ENCODE measurements at places on chromosomes 2 and 18. TPM values are rescaled to one million over a fixed set of nuclear protein-coding genes. Genes with fewer than 3 reads are reported as not detected.
A peak's percentile ranks its signal among the peaks of the same experiment; 100 is the strongest.

The ASIC4 gene
- total RNA-seq = not detected

The WNT10A gene
- total RNA-seq = 2.5 TPM

The IFIH1 gene
- total RNA-seq = 12.3 TPM

The PTPN4 gene
- total RNA-seq = 31.7 TPM

DNA sequence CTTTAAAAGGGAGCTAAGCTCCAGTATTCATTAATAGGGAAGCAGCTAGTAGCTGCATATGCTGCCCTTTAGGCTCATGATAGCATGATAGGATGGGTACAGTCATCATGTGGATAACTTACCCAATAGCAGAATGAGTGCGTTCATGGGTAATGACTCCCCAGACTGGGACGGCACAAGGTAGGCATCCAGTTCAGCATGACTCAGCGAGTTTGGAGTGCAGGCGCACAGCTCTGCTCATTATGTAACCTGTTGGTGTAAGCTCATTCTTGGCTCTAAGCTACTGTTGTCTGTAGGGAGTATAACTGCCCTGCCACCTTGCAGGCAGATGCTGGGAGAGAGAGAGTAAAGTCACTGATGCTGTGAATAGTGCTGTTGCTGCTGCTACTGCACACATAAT lies 209.2 kb upstream of the SYT4 start:
- no peak overlapping the region for H3K27ac ChIP-seq
- no peaks in the 10 kb centered on the region for H3K27me3 ChIP-seq

GRCh38 chr2:21515903-21516302 lies 392.1 kb downstream of the TDRD15 start:
- H3K27ac ChIP-seq = no peak overlapping the region
- H3K4me3 ChIP-seq = no peak overlapping the region

The SCTR gene
- not detected for total RNA-seq

- H3K4me1 ChIP-seq = no peaks in the 10 kb centered on the region
- no peak overlapping the region for H3K27ac ChIP-seq
- H3K4me3 ChIP-seq = no peak overlapping the region
- H3K36me3 ChIP-seq = no peaks in the 10 kb centered on the region
- no peak for DNase-seq
Observed at GRCh38 chr2:51899643-51900042, 867.7 kb upstream of the NRXN1 start.

GRCh38 chr2:231342061-231342711 lies 53.3 kb upstream of the B3GNT7 start:
- no peaks in the 10 kb centered on the region for H3K4me1 ChIP-seq
- H3K4me3 ChIP-seq = no peak overlapping the region
- H3K36me3 ChIP-seq = no peaks in the 10 kb centered on the region
- DNase-seq = no peak

DNA sequence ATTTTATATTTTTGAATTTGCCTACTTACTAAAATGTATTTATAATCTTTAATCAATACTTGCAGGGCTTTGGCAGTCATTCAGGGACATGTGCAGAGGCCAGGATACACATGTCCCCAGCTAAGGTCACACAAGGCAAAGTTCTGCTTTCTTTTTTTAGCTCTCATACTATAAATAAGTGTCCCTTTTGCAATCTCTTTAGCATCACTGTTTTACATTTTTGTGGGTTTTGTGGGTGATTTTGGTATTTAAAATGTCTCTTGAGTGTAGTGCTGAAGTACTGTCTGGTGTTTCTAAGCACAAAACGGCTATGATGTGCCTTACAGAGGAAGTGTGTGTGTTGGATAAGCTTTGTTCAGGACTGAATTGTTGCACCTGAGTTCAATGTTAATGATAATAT lies 309.0 kb upstream of the GULP1 start:
- H3K4me1 ChIP-seq = no peaks in the 10 kb centered on the region
- H3K27me3 ChIP-seq = no peaks in the 10 kb centered on the region
- DNase-seq = no peak
- H3K4me3 ChIP-seq = no peak overlapping the region
- no peak overlapping the region for H3K27ac ChIP-seq

DNA sequence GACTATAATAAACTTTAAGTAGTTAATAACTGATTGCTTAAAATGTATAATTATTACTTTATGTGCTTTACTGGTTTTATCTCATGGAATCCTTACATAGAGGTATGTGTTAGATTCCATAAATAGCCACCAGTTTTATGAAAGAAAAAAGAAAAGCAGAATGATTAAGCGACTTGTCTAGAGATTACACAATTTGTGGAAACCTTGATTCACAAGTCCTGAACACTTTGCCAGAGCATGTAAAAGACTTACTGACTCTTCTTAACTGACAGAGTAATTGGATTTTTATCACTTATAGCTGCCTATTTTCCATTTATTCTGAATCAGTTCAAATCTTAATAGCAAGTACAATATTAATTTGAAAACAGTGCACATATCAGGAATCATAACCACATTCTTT lies 448.7 kb upstream of the NETO1 start:
- H3K27me3 ChIP-seq = no peaks in the 10 kb centered on the region
- no peak overlapping the region for H3K4me3 ChIP-seq
- H3K36me3 ChIP-seq = no peaks in the 10 kb centered on the region
- DNase-seq = no peak

The GPATCH11 gene
- total RNA-seq = 6.1 TPM

DNA sequence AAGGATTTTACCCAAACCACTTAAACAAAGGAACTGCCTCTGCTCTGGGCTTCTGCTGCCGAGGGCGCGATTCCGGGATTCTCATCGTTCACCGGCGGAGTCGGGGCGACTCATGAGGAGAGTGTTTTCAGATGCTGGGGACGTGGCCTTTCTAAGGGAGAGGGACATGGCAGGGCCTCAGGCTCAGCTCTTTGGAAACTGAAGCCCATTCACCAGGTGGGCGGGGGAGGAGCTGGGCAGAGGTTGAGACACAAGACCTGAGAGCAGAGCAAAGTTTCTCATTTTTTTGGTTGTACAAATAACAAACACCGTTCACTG lies 29.8 kb downstream of the NFATC1 start:
- DNase-seq = no peak
- no peak overlapping the region for H3K4me3 ChIP-seq
- H3K27me3 ChIP-seq = no peaks in the 10 kb centered on the region
- peaks cover 7% of the 10 kb centered on the region for H3K4me1 ChIP-seq
- no peaks in the 10 kb centered on the region for H3K36me3 ChIP-seq

GRCh38 chr2:40087434-40087833 lies 308.4 kb upstream of the THUMPD2 start:
- no peaks in the 10 kb centered on the region for H3K4me1 ChIP-seq
- H3K27ac ChIP-seq = no peak overlapping the region
- H3K27me3 ChIP-seq = no peaks in the 10 kb centered on the region
- H3K36me3 ChIP-seq = no peaks in the 10 kb centered on the region

DNA sequence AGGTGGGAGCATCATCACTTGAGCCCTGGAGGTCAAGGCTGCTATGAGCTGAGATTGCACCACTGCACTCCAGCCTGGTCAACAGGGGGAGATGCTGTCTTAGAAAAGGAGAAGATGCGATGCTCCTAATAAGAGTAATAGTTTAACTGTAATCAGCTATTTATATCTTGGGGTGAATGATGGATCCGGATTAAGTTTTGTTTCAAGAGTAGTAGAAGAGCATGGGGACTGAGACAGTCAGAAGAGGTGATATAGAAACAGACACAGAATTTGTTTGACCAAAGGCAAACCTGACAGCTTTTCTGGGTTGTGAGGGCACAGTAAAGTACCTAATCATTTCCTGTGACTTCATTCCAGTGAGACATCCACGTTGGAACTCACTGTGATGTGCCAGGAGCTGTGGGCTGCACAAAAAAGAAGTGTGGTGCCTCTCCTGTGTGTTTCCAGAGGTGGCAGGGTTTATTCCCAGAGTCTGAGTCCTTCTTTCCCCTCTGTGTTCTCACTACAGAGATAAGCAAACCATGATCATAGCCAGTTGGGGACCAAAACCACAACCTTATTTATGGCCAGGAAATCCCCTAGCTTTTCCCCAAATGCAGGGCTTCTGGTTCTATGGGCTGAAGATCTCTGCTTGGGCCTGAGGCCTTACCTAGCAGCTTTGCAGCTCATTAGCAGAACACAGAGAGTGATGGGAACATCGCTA lies 113.7 kb downstream of the XRCC5 start:
- DNase-seq = peak; percentile 60
- no peaks in the 10 kb centered on the region for H3K36me3 ChIP-seq
- no peak overlapping the region for H3K4me3 ChIP-seq
- no peak overlapping the region for H3K27ac ChIP-seq

DNA sequence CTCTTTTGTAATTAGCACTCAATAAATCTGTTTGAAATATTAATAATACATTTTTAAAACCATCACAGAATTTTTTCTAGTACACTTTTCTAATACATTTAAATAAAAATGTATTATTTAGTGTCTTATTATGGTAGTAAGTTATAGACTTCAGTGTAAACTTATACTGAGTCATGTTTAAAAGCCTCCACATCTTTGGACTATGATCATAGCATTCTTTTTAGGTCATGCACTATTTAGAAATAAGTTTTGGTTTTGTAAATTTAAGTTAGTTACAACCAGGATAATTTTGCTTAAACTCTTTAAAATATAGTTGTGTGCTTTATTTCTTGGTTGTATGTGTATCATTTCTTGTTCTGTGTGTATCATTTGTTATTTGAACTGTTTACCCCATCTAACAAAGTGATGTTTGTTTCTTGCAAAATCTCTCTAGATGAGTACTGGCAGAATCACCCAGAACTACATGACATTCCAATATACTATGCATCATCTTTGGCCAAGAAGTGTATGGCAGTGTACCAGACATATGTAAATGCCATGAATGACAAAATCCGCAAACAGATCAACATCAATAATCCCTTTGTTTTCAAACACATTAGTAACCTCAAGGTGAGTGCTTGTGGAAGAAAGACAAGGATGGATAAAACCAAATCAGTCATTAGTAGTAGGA lies 16.7 kb downstream of the CPSF3 start:
- no peak overlapping the region for H3K27ac ChIP-seq
- no peak for DNase-seq
- H3K36me3 ChIP-seq = peaks cover 4% of the 10 kb centered on the region
- no peaks in the 10 kb centered on the region for H3K27me3 ChIP-seq

The CCDC85A gene
- total RNA-seq = 4.7 TPM

GRCh38 chr2:46098621-46099062 lies 198.6 kb upstream of the EPAS1 start:
- peak overlapping the region; percentile 78 for H3K27ac ChIP-seq
- no peak overlapping the region for H3K4me3 ChIP-seq
- DNase-seq = no peak
- no peaks in the 10 kb centered on the region for H3K36me3 ChIP-seq

The KCNS3 gene
- total RNA-seq = 20.1 TPM

DNA sequence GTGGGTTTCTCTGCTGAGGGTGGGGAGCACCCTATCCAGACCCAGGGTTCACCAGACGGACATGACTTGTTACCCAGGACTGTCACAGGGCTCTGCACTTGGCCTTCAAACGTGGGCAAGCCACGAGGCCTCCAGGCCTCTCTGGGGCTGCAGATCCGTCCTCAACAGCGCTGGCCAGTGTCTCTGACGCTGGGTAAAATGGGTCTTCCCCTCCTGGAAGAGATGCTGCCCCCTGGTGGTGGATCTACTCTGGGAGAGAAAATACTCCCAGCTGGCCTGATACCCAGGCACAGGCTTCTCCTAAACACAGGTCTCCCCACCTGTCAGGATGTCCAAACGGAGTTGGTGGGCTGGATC lies 3.7 kb downstream of the GPR17 start:
- no peak for DNase-seq
- H3K4me3 ChIP-seq = no peak overlapping the region
- H3K27me3 ChIP-seq = no peaks in the 10 kb centered on the region

DNA sequence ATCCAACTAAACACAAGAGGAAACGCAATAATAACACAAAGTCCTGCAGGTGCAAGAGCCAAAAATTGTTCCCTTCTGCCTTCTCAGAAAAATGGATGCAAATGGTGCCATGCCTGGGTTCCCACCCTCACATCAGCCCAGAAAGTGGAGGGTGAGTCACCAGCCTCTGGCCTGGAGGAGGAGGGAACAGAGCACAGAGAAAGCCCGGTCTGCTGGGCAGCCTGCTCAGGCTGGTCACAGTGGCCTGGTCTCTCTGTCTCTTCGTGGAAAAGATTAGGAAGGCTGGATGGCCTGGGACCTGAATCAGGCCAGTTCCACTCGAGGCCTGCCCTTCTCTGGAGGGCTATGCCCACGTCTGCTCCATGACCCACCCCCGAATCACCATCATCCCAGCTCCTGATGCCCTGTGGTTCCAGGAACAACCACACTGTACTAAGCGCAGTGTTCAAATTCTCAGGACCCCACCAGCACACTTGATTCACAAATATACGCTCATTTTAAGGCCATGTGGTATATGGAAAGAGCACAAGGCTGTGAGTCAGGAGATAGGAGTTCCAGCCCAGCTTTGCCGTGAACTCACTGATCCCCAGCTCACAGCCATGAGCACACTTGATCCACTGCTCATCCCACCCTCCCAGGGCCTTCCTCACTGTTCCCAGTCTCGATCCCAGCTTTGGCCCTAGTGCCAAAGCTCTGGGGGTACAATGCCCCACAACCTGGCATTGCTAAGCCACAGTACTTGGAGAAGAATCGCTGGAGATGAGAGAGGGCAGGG lies 82.1 kb downstream of the ZBTB7C start:
- H3K4me3 ChIP-seq = no peak overlapping the region
- H3K27ac ChIP-seq = no peak overlapping the region
- no peaks in the 10 kb centered on the region for H3K27me3 ChIP-seq
- DNase-seq = no peak

The LIPG gene
- 1.7 TPM for total RNA-seq

The DYSF gene
- 10.1 TPM for total RNA-seq

The CRACDL gene
- 6.4 TPM for total RNA-seq

- no peaks in the 10 kb centered on the region for H3K36me3 ChIP-seq
- no peak overlapping the region for H3K4me3 ChIP-seq
- no peaks in the 10 kb centered on the region for H3K4me1 ChIP-seq
- H3K27me3 ChIP-seq = no peaks in the 10 kb centered on the region
- DNase-seq = no peak
- no peak overlapping the region for H3K27ac ChIP-seq
Observed at GRCh38 chr2:39684464-39684863, 18.7 kb downstream of the TMEM178A start.

The UGT1A5 gene
- 1.2 TPM for total RNA-seq

- H3K36me3 ChIP-seq = no peaks in the 10 kb centered on the region
- H3K4me1 ChIP-seq = no peaks in the 10 kb centered on the region
- no peaks in the 10 kb centered on the region for H3K27me3 ChIP-seq
- DNase-seq = no peak
Observed at GRCh38 chr2:241514986-241515737, 6.8 kb upstream of the STK25 start.

DNA sequence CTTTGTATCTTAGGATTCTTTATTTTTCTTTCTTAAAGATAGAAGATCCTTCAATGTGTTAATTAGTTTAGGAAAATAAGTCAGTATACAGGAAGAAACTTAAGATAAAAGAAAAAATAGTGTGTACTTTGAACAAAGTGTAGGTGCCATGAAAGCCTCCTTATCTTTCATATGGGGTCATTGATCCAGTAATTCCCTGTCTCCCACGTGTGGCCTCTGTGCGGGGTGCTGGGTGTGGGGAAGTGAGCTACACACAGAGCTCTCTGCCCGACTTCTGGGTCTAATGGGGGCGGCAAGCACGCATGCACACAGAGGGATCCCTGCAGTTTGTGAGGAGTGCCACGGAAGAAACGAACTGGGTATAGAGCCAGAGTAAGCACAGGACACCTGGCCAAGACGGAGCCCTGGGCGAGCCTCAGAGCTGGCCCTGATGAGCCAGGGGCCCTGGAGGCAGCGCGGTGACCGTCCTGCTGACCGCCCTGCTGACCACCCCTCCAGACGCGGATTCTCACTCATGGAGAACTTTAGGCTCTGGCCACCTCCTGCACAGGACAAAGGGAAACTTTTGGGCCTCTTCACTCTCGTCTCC lies 253.5 kb downstream of the ACKR3 start:
- DNase-seq = peak; percentile 61
- H3K4me1 ChIP-seq = peaks cover 10% of the 10 kb centered on the region
- no peak overlapping the region for H3K27ac ChIP-seq
- no peak overlapping the region for H3K4me3 ChIP-seq
- no peaks in the 10 kb centered on the region for H3K36me3 ChIP-seq
